ENCODE measurements at places on chromosomes 4 and X.
A peak's percentile ranks its signal among the peaks of the same experiment; 100 is the strongest.

- DNase-seq, result no peak
Measured at GRCh38 chr4:118964891-118965411, 76.3 kb downstream of the SYNPO2 start.

- no peak for DNase-seq
Measured at GRCh38 chr4:25813448-25814106, 49.2 kb downstream of the SEL1L3 start.

- DNase-seq, result no peak
Measured at GRCh38 chr4:1321486-1321885, 25.5 kb upstream of the UVSSA start.

- DNase-seq, result peak; percentile 53
Measured at GRCh38 chr4:68373513-68373912, 23.6 kb upstream of the YTHDC1 start.

DNA sequence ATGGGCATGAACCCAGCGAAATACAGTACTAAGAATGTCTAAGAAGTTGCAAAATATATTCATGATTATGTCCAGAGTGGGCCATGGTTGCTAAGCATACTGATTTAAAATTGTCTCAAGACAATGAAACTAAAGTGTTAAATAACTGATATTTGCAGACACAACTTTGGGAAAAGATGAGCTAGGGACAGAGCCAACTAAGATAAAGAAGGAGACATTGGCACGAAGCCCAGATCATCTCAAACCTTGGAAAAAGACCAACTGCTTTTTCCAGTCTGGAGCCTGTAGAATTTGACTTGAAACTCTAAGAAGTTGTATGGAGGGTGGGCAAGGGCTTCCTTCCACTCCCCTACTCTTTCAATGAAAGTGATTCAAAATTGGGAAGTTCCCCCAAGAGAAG lies 108.5 kb upstream of the GLRA2 start:
- no peak for DNase-seq

DNA sequence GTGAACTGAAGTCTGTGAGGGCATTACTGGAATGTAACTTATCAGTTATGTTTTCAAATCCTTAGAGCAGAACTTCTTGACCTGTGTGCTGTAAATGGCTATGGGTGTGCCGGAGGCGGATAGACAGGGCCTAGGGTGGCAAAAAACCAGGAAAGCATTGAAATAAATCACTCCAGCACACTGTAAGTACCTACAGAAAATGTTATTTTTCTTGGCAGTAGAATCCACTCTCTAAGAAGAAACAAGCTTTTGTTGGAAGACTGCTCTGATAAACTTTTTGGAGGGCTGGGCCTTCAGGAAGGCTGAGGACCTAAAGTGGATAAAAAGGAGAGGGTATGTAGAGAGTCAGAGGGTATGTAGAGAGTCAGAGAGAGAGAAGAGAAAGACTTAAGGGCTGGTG lies 14.9 kb downstream of the CPE start:
- DNase-seq, result no peak

DNA sequence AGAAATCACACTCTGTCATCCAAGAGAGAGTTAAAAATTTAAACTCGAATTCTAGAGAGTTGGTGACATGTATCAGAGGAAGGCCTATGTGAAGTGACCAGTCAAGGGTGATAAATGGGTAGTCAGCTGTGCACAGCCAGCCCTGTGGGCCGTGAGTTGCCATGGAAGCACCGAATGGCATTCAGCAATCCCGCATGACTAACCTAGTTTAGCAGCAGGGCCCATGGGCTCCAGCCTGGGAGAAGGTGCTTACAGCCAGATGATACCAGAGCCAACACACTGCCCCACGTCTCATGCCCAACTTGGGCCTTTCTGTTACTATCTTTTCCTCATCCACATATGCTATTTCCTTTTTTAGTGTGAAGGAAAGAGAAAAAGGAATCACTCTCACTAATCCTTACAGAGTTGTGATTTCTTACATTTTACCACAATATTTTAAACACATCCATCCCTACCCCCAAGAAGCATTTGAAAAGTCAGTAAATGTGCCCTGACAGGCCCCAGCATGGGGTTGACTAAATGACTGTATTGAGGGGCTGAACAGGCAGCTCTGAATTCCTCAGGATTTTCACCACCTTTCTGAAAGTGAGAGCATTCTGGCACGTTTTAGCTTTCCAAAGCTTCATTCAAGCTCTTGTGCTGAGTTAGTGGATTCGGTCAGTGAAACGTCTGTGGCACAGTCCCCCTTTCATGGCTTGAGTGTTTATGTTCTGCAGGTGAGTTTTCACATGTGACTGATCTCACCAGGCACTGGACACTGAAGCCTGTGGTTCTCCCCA lies 104.2 kb downstream of the AFF1 start:
- no peak for DNase-seq

GRCh38 chr4:1211891-1212545 lies 36.9 kb downstream of the CTBP1 start:
- DNase-seq, result no peak

DNA sequence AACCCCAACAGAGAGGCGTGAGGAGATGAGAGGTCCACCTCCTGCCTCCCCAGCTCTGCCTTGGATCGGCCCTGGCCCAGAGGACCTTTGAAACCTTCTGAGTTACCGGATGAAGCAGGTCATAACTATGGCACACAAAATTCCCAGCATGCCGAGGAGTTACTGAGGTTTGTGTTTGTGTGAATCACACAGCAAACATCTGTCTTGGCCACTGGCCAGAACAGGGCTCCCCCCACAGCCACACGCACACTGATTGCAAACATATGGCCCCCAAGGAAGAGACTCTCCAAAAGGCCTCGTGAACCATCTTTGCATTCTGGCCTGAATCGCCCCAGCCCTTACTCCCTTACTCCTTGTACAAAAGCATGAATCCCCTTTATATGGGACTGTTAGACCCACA lies 18.9 kb downstream of the RPS4X start:
- no peak for DNase-seq

DNA sequence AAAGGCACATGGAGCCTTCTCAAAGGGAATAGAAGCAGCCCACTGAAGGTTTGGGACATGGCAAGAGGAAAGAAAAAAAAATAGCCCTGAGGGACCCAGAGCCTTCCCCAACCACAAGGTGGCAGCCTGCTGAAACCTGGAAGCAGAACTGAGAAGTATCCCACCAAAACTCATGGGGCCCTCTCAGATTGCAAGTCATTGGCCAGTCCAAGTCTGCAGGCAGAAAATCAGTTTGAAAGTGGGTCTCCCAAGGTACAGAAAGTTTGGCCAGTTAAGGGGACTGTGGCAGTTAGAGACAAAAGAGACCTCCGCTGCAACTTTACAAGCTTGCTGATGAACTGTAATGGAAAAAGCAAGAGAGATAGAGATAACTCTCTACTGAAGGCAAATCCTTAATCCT lies 155.8 kb downstream of the ANTXR2 start:
- peak; percentile 37 for DNase-seq

GRCh38 chrX:153209347-153209746 lies 30.3 kb downstream of the MAGEA1 start:
- DNase-seq, result no peak

DNA sequence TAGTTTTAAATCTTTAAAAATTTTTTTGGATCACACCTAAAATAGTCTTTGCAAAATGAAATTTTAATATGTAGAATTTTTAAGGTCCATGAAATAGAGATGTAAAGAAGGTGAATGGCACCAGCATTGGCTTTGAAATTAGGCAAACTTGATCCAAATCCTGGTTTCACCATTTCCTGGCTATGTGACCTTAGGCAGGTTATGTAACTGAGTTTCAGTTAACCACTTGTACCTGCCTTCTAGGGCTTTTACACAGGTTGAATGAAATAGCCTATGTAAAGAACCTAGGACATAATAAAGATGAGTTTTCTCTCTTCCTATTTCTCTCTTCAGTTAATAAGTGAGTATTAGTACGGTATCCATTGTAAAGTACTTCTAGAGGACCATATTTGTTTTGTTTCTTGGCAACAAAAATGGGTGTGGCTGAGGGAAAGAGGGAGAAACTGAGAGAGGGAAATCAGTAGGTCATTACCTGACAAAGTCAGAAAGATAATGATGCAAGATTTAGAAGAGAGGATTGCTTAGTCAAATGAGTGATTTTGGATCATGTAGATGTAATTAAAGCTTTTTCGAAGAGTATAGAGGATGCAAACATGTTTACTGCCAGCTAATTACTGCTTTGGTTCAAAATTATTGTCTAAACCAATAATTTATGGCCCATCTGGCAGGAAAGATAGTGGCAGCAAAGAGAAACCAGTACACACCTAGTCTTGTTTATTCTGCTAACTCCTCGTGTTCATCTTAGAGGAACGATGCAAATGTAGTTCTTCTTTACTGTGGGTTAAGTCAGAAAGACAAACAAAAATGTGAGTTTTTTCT lies 81.9 kb downstream of the PDLIM5 start:
- no peak for DNase-seq

GRCh38 chr4:80360900-80361299 lies 25.4 kb downstream of the CFAP299 start:
- DNase-seq, result no peak

GRCh38 chr4:65589331-65589730 lies 81.0 kb downstream of the EPHA5 start:
- no peak for DNase-seq

GRCh38 chr4:18445110-18445509 lies 423.6 kb upstream of the LCORL start:
- no peak for DNase-seq

- peak; percentile 17 for DNase-seq
Measured at GRCh38 chr4:56468097-56468422, 643 bp downstream of the SRP72 start.

DNA sequence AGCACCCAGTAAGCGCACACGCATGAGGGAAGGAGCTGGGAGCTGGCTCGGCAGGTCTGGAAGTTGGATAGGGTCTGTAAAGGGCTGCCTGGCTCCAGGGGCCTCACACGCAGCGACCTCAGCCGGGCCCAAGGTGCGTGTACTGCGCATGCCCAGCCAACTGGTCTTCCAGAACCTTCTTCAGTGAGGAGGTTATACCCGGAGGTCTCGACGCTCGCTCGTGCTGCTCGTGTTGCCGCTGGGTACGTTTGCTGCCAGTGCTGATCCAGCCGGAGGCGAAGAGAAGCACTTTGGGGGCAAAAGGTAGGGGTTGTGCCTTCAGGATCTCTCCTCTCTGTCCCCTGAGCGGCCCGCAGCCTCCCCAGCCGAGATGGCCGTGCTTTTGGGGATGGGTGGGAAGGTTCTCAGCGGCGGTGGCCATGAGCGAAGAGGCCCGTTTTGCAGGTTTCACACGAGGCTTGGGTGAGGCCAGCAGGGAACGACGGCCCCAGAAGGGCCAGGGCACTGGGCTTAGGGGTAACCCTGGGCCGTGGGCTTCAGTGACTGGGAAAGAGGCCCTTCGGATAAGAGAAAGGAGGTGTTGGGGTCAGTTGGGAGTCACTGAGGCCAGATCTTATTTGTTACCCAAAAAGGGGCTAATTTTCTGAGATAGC lies 3.8 kb upstream of the CXCL9 start:
- no peak for DNase-seq

DNA sequence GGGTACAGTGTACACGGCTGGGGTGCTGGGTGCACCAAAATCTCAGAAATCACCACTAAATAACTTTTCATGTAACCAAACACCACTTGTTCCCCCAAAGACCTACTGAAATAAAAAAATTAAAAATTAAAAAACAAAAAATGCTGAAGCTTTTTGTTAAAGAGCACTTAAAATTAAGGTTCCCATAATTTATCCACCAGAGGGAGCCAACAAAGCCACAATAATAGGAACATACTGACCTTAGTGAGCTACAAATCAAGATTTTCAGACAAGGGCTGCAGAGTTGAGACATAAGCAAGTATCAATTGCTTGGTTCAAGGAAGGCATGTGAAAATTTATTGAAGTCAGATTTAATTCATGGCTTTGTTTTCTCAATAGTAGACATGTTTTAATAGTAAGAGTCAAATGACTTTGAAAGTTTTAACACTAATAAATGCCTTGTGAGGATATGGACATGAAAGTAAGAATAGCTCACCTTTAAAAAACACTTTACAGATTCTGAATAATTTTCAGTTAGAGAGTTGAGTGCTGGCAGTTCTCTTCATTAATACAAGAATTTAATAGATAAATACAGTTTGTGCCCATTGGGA lies 43.0 kb upstream of the SCOC start:
- no peak for DNase-seq

- no peak for DNase-seq
Measured at GRCh38 chr4:42653626-42654560, 3.0 kb downstream of the ATP8A1 start.

GRCh38 chrX:152220606-152221005 lies 82.2 kb upstream of the MAGEA10 start:
- DNase-seq, result no peak

DNA sequence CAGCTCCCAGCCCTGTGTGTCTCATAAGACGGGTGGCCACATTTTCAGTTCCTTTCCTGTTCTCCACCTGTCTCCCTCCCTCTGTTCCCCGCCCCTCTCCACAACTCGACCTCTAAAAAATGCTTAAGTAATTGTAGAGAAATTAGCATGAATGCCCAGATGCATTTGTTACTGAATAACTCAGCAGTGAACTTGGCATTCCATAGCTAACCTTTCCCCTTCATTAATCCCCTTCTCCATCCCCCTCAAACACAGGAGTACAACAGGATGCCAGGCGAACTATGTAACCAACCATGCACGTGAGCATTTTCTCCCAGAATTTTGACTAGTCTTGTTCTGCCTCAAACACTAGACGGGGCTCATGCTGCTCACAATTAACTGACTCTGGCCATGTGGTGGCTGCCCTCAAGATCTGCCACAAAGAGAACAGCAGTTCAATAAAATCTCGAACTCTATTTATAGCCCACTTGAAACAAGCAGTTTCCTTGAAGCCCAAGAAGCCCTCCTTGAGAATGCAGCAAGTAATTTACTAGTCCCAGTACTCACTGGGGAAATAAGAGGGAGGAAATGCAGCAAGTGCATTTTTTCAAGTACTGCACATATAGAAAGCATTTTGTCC lies 351.2 kb downstream of the ARHGAP24 start:
- no peak for DNase-seq

DNA sequence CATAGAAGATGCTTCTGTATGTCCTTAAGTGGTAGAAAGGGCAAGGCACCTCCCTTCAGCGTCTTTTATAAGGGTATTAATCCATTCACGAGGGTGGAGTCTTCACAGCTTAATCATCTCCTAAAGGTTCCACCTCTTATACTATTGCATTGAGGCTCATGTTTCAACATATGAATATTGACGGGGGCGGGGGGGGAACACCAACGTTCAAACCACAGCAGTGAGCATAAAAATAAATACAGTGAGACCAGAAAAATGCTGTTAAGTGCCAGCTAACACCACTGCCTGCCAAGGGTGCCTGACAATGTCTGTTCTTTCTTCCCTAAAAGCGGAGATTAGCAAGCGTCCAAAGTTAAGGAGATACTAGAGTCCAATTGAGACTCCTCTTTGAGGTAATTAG lies 323.3 kb downstream of the STK32B start:
- no peak for DNase-seq

DNA sequence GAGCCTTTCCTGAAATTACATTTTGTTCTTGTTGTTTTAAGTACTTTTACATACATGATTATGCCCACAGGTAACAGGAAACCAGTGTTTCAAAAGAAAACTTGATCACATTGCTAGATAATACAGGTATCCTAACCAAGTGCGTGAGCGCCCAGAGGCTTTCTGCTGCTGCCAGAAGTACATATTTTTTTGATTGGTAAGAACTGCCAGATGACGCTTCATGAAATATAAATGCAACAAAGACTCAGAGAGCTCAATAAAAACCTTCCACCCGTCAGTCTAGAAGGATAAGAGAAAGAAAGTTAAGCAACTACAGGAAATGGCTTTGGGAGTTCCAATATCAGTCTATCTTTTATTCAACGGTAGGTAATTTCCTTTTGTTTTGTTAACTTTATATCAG lies at the start of gene EPGN:
Gene EPGN, plus strand, starts transcription at position 256 of the 400 bp plus-strand sequence. Its CDS starts 64 bp downstream, at position 320.
- DNase-seq, result no peak

Measured in stimulated activated CD4-positive, alpha-beta T cell treated with anti-CD3 and anti-CD28 coated beads, Interleukin-12 subunit alpha, Interleukin-12 subunit beta, amount 100 ng/mL, for 4 hours (primary cell).